ENCODE measurements at places on chromosomes 5 and 9.

DNA sequence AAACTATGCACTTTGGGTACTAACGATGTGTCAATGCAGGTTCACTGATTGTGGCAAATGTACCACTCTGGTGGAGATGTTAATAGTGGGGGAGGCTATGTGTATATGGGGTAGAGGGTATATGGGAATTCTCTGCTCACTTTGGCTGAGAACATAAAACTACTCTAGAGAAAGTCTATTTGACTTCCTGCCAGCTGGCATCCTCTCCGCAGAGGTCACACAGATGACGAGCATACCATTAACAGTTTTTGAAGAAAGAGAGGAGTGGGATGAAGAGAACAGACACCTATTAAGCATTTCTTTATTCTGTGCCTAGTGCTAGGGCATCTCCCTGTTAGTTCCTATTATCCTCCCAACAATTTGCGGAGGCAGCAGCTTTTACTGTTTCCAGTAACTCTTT, 58.4 kb upstream of the TRIM32 start:
- DNase-seq, result no peak

- no peak for DNase-seq
Measured at GRCh38 chr5:28301712-28302111, 1263.3 kb upstream of the CDH9 start.

- no peak for DNase-seq
Measured at GRCh38 chr5:149811453-149811852, 81.3 kb downstream of the PPARGC1B start.

DNA sequence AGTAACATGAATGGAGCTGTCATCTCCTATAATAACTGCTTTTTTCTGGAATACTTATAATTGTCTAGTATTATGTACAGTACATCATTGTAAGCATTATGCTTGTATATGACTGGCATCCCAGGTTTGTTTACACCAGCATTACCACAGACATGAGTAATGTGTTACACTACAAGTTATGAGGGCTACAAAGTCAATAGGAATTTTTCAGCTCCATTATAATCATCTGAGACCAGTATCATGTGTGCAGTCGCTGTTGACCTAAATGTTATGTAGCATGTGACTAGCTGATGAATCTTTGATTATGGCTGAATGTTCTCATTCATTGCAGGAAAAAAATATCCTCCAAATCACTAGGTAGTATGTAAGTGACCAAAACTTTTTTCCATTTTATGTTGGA, 2.2 kb downstream of the ZCCHC9 start:
- DNase-seq, result no peak

DNA sequence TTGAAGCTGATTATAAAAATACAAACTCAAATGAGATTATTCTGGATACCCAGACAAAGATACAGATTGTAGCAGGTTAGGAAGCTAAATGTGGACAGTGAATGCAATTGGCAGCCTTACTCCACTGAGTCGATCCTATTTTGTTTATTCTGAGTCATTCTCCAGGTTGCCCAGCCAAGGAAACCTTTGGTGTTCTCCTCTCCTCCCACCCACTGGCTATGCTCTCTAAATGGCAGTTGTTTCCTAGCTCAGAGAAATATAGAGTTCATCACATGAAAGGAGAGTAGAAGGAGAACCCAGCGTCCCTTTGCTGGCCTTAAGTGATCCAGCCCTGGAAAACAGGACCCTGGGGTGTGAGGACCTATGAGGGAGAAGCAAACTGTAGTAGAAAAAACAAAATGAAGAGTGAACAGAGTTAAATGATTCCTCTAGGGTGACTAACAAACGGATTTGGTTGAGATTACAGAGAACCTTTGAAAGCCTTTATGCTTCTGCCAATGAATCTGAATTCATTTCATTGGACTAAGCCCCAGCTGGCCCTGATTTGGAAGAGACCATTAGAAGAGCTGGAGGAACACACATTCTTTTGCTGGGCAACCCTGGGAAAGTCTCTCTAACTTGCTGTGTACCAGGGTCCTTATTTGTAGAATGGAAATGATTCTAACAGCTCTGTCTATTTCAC, 95.1 kb downstream of the BRINP1 start:
- no peak for DNase-seq

- DNase-seq, result no peak
Measured at GRCh38 chr5:89105836-89106235, 222.9 kb upstream of the MEF2C start.

DNA sequence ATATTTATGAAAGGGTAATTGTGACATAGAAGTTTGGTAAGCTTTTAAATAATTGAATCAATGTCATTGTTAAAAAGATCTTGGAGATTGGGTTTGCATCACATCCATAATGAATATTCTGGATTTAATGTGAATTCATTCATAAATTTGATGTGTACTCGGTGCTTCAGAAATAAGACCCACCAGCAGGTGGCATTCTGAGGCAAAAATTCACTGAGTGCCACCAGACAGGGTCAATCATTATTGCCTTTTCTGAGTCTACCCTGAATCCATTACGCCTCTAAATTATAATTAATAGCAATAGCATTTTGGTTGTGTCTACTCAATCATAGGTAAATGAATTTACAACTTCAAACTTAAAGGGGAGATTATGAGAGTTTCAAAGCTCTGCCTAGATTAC, 1.0 kb downstream of the TRPC7 start:
- no peak for DNase-seq

DNA sequence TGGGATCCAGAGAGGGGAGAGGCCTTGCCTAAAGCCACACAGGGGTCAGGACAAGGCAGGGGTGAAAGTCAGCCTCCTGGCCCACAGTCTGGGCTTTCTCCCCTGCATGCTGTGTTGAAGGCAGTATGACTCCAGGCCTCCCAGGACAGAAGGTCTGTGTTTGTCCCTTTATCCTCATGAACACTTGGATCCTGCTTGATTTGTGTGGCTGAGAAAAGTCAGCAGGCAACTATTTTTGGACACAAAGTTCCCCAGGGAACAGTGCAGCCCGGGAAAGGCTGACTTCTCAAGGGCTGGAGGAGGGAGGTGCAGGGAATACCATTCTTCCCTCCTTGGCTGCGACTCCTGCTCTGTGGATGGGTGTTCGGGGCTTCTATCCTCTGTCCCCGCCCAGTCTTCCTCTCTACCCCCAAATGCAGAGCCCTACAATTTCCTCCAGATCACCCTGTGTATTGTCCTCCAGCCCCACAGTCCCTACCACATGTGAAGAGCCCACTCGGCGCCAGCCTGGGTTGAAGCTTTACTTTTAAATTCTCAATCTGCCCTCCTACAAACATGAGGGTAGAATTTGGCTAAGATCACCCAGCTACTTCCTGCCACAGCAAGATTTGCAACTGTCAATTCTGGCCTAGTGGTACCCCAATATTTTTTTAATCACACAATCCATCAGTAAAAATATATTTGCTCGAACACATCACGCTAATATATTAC, 4.1 kb downstream of the AKNA start:
- no peak for DNase-seq

All from SHP77 (cell line).